Stimulated activated CD8-positive, alpha-beta memory T cell treated with anti-CD3 and anti-CD28 coated beads, Interleukin-7, amount 100 ng/mL, for 1 hour (primary cell): ENCODE measurements at places on chromosomes 2 and 18.

DNA sequence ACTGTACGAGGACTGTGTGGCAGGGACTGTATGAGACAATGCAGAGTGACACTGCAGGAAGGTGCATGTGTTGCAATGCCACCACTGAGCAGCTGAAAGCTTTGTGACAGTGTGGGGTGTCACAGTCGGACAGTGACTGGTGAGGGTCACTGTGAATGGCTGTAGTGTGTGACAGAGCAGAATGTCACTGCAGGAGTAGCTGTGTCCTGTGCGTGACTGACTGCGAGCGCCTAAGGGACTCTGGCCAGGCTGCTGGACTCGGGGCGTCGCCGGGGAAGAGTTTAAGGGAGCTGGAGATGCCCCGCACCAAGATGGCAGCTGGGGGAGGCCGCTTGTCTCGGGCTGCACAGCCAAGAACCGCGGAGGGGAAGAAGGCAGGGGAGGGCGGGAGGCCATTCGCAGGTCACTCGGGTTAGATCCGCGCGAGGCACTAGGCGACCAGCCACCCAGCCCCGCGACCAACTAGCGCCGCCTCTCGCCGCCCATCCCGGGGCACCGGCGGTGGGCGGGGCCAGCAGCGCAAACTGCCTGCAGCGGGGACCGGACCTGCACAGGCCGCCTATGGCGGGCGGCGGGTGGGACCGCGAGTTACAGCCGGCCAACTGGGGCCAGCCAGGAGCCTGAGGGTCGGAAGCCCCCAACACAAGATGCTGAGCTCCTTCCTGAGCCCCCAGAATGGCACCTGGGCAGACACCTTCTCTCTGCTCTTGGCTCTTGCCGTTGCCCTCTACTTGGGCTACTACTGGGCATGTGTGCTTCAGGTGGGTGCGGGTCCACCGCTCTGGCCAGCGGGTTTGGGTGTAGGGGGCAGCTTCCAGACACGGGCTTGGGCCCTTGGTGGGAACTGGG, at the start of gene ABHD1:
TSS of gene ABHD1 (plus strand) at position 514 of the 849 bp plus-strand sequence. CDS start at position 648, 134 bp downstream.
- peak; percentile 41 for DNase-seq

DNA sequence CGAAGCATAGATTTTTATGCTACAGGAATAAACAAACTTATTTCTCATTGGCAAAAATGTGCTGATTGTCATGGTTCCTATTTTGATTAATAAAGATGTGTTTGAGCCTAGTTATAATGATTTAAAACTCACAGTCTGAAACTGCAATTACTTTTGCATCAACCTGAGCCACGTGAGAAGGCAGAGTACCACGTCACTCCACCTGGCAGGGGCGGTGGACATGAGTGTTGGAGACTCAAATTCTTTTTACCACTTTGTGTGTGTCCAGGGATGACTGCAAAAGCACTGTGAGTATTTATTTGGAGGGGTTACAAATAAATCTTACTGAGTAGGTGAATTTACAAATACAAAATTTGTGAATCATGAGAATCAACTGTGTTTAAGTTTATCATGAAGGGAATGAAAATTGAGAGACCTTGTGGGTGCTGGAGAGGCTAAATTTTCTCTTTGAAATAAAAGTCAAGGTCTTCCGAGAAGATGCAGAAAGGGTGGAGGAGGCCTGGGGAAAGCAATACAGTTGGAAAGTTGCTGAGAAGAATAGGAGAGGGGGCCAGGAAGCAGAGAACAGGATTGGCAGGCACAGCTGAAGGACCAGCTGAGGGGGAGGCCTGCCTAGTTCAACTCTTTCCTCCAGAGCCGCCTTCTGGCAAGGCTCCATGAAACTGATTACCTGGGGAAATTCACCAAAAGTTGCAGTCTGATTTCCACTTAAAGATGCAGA, 316.4 kb downstream of the MYCN start:
- no peak for DNase-seq

GRCh38 chr18:47528343-47528742, 276.9 kb upstream of the SKOR2 start:
- DNase-seq: no peak

DNA sequence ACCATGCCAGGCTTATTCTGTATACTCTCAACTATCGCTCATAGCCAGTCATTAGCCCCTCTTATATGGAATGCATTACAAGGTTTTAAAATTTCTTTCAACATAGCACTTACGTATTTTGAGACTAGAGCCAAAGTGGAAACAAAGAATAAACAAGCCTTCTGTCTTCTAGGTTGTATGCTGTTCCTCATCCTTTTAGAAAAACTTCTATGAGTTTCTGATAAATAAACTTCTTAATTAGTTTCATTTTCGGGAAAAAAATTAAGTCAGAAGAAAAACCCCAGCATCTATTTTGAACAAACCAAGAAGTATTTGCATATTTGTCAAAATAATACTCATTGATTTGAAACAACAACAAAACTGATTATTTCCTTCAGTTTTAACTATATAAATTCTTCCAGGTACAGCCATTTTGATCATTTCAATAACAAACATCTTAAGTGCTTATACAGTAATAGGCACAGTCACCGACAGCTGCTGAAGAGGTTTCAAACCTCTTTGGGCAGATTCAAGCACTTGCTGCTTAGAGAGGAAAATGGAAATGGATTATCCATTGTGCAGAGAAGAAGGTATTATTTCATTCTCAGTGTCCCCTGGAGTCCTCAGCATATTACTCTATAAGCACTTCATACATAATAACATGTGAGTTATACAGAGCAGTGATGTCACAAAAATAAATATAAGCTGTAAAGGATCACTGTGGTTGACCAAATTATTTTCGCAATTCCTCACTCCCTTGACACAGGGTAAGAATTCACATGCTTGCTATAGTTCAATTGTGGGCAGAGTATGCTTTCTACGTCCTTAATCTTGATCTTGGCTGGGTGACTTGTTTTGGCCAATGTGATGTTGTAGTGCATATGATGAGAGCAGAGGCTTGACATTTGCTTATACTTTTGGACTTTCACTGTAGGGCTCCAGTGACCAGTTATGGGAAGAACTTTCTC, 833.8 kb downstream of the TRIB2 start:
- DNase-seq: no peak

DNA sequence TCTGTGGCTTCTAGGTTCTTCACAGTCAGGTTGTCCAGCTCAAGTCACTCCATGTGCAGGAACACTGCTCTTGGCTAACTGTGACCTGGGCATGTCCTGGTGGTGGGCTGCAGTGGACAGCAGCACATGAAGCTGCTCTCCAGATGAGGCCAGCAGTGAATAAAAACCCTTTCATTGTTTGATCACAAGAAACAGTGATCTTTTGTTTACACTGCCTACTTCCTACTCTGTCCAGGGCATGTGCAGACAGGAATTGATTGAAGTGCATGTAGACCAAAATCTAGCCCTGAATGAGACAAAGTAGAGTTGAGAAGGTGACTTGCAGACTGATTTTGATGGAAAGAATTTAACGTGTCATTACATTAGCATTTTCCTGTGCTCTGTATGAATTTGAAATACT, 34.9 kb downstream of the BCL2L11 start:
- DNase-seq: no peak

DNA sequence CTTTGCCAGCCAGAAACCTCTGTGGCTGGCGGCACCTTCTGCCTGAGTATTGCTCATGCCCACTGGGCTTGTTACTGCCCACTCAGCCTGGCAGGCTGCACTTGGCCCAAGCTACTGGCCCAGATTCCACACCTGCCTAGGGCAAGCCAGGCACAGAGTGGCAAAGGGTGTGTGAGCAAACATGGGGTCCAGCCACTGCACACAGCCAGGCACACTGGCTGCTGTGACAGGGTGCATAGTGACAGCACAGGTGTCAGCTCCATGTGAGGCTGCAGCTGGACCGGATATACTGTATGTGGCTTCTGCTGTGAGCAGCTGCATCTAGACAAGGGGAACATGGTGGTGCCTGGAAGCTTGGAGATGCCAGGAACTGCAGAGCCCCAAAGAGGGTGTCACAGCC, 113.9 kb downstream of the COPS8 start:
- no peak for DNase-seq

DNA sequence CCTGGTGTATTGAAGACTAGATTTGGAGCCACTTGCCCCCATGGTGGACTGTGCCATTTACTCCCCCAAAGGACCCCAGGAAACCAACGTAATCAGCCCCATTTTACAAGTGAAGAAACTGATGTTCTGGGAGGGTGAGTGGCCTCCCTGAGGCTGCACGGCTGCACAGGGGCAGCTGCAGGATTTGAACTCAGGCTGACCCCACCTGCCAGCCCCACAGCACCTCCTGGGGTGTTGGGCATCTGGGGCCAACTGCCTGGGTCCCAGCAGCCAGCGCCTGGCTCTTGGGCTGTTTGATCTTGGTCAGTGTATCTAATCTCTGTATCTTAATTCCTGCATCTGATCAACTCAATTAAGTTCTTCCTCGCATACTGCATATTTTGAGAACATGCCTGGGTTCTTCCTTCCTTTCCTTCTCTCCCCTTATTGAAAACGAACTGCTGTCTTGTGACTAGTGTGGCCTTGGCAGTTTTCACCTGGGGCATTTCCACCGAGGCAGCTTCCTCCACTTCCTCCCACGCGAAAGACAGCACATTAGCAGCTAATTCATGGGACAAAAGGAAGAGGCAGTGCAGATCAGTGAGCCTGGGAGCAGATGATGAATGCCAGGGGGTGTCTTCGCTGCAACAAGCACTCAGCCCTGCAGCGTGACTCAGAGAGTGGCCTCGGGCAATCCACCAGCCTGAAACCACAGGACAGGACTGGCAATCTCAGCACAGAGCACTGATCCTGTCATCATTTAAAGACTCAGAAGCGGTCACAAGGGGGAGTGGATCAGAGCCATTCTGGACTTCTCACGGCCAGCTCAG, 184.1 kb upstream of the RAB12 start:
- DNase-seq: no peak

DNA sequence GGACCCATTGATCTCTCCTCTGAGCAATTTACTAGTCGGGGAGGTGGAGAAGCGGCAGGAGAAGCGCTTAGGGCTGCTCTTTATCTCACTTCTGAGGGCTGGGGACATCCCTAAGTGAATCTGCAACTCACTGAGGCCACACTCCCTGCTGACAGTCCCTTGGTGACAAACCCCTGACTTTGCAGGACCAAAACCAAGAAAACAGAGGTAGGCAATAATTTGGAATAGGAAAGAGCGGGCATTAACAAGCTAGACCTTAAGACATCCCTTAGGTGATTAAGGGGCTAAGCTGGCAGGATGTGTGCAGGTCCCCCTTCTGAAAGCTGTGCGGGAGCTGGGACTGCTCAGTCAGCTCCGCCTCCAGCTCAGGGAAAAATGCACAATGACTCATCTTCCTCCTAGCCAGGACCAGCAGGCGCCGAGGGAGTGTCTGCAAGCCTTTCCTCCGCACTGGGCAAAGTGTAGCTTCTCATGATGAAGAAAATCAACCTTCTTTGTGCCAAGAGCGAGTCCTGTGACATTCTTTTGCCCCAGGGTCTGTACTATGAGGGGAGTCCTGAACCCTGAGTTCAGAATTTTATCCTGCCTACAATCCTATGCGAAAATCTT, 63.3 kb downstream of the BOD1L2 start:
- DNase-seq: no peak
